ENCODE measurements at places on chromosomes 6 and 20. TPM values are rescaled to one million over a fixed set of nuclear protein-coding genes. Genes with fewer than 3 reads are reported as not detected.

The ERVFRD-1 gene
- not detected for total RNA-seq

The HEY2 gene
- total RNA-seq, result not detected

The CTSA gene
- 50.2 TPM for total RNA-seq

The RBPJL gene
- total RNA-seq, result not detected

The CST1 gene
- total RNA-seq, result not detected

DNA sequence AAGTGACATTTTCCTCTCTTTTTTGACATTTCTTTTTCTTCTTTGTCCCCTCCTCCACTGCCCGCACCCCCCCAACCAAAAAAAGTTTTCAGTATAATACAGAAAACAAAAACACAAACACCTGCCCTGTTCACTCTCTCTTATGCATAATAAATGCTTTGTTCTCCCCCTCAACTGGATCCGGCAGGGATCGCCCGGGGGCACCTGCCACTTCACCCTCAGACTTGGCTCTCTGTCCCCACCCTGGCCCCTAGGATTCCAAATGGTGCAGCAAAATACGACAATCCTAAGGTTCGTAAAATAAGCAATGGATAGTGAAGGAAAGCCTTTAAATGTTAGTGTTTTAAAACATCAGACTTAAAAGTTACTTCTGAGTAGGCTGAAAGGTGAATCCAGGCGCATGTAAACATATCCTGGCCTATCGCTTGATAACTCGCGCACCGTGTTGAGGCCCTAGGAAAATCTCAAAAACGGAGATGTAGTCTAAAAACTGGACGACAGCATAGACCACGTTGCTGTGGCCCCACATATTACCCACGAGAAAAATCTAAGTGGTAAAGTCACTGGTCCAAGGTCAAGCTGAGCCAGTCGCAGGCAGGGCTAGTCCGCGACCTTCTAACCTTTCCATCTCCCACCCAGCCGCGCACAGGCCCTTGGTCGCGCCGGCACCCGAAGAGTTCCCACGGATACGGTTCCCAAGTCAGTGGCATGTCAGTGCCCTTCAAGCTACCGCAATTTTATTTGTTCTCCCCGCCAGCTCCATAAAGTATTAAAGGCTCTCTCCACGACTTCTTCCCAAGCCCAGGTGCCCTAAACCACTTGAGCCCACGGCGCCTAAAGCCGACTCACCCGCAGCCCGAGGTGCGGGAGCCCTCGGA lies 130.8 kb downstream of the OGFRL1 start:
- H3K27ac ChIP-seq, result peak overlapping the region; percentile 66
- H3K27me3 ChIP-seq, result no peaks in the 10 kb centered on the region
- peak overlapping the region; percentile 94 for H3K4me3 ChIP-seq
- peaks cover 46% of the 10 kb centered on the region for H3K36me3 ChIP-seq
- H3K4me1 ChIP-seq, result peaks cover 17% of the 10 kb centered on the region
- DNase-seq, result peak; percentile 17

DNA sequence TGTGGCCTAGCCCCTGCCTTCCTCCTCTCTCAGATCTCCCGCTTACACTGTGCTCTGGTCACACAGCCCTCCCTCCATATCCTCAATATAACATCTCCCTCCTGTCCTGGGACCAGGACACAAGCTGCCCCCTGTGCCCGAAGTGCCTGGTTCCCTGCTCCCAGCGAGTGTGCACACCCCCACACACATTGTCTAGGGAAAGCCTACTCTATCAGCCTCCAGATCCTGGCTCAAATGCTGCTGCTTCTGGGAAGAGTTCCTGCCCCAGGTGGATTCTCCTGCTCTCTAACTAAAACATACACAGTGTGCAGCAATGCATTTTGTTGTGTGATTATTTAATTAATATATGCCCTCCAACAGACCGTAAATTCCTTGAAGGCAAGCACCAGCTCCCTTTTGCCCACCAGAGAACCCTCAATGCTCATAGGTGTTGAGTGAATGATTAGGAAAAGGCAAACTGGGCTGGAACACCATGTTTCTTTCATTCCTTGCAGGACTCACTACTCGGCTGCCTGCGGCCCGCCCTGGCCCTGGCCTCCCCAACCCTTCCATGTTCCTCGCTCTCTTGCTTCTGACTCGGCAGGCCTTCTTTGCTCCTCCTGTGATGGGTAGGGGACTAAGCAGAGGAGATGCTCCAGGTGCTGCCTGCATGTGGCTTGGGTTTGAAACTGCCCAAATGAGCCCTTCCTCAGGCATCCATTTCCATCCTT lies 194.6 kb downstream of the ZDHHC14 start:
- no peak for DNase-seq
- H3K36me3 ChIP-seq, result no peaks in the 10 kb centered on the region
- no peak overlapping the region for H3K4me3 ChIP-seq
- H3K27me3 ChIP-seq, result no peaks in the 10 kb centered on the region
- H3K4me1 ChIP-seq, result peaks cover 14% of the 10 kb centered on the region
- no peak overlapping the region for H3K27ac ChIP-seq
